ENCODE measurements at places on chromosomes 16 and 17. TPM values are rescaled to one million over a fixed set of nuclear protein-coding genes. Genes with fewer than 3 reads are reported as not detected.

DNA sequence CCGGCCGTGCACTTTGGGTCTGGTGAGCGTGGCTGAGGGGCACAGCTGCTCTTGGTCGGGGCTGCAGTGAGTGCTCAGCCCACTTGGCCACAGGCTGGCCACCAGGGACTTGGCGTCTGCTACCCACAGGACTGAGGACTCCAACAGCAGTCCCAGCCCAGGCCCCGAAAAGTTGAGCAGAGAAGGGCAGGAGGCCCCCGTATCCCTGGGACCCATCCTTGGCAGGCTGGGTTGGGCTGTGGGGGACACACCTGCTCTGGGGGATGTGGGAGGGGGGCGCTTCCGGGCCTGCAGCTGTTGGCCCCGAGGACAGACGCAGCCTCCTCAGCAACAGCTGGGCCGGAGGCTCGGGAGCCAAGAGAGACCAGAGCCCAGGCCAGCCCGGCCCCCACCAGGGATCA is 19.4 kb upstream of the SSTR5 start:
- H3K4me3 ChIP-seq, result no peak overlapping the region
- DNase-seq, result no peak
- H3K27me3 ChIP-seq, result no peaks in the 10 kb centered on the region
- H3K4me1 ChIP-seq, result no peaks in the 10 kb centered on the region
- H3K36me3 ChIP-seq, result no peaks in the 10 kb centered on the region

CES5A gene
- not detected for total RNA-seq

MFAP4 gene
- total RNA-seq, result not detected

DNA sequence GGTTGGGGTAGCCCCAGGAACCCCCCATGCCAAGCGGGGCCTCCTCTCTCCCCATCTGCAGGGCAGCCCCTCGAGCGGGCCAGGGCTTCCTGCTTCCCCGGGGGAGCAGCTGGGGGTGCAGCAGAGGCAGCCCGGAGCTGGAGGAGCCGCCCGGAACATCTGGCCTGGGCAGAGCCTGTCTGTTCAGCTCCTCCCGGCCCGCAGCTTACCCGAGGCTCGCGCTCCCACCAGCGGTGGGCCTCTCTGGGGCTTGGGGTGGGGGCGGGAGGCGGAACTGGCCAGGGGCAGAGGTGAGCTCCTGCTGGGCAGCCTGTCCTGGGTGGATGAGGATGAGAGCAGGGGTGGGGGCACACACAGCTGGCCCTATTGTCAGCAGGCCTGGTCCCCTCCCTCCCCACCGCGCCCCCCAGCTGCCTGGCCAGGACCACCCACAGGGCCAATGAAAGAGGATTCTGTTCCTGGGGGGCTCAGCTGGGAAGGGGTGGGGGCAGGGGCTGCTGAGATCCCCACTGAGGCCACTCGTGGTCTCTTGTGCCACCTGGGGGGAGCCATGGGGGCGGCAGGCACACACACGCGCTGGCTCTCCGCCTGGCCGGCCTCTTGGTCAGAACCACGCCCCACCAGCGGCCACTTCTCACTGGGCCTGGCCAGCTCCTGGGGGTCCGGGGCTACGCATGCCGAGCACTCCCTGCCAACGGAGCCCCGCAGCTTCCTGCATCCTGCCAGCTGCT is 34.7 kb downstream of the BAHCC1 start:
- H3K4me1 ChIP-seq, result peaks cover 16% of the 10 kb centered on the region
- DNase-seq, result no peak
- H3K4me3 ChIP-seq, result no peak overlapping the region
- no peaks in the 10 kb centered on the region for H3K36me3 ChIP-seq

NXPH3 gene
- not detected for total RNA-seq

STH gene
- not detected for total RNA-seq

GRCh38 chr16:78742501-78743283 is 643.2 kb downstream of the WWOX start:
- peaks cover 2% of the 10 kb centered on the region for H3K27me3 ChIP-seq
- peak overlapping the region; percentile 94 for H3K27ac ChIP-seq
- H3K4me1 ChIP-seq, result peaks cover 23% of the 10 kb centered on the region
- peaks cover 5% of the 10 kb centered on the region for H3K36me3 ChIP-seq
- peak; percentile 71 for DNase-seq
- H3K4me3 ChIP-seq, result peak overlapping the region; percentile 49

DNA sequence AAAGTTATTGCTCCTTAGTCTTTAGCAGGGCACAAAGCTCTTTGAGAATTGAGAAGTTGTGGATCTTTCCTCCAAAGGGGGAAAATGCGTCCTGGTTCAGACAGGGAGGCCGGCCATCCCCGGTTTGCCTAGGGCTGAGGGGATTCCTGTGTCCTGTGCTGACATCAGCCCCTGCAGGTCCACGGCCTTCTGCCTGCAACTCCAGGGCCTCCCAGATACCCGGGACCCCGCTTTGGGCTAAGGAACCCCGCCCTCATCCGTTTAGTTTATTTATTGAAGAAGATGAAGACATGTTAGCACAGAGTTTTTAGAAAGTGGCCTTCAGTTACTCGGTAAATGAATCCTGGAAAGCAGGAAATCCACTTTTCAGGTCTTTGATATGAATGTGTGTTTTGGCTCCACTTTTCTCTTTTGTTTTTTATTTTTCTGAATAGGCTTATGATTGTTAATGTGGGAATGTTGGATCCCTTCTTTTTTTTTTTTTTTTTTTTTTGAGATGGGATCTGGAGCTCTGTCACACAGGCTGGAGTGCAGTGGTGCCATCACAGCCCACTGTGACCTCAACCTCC is 65.6 kb downstream of the CRISPLD2 start:
- peaks cover 16% of the 10 kb centered on the region for H3K27me3 ChIP-seq
- H3K4me1 ChIP-seq, result no peaks in the 10 kb centered on the region
- no peak overlapping the region for H3K4me3 ChIP-seq
- H3K36me3 ChIP-seq, result no peaks in the 10 kb centered on the region
- no peak for DNase-seq

DNA sequence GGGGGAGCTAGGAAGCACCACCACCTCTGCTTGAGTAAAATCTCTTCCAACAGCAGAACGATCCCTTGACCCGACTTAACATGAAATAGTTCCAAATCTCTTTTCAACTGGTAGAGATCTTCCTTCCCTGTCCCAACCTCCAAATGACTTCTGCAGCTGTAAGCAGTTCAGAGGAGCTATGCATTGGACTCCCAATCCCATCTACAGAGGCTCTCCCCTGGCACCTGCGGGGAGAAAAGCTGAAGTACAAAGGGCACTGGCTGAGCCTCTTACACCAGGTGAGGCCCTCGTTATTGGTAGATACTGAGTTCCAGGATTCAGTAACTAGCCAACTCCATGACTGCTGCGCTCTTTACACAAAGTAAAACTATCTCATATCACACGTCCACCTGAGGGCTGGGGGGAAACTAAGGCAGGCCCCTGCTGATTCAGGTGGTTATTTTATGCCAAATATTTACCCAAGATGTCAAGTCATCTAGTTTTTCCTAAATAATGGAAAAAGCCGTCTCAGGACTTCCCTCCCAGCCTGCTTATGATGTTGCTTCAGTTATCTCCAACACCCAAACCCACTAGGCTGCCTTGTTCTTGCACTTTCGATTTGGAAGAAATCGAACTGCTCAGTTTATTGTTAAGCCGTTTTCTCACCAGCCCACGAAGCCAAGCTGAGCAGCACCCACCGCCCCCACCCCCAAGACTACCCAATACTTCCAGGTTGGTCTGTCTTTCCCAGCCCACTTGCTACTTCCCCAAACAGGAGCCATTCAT is 3.2 kb downstream of the ACTG1 start:
- peaks cover 18% of the 10 kb centered on the region for H3K4me1 ChIP-seq
- peak overlapping the region; percentile 95 for H3K4me3 ChIP-seq
- DNase-seq, result no peak
- H3K27me3 ChIP-seq, result peaks cover 4% of the 10 kb centered on the region
- peaks cover 43% of the 10 kb centered on the region for H3K36me3 ChIP-seq

DNA sequence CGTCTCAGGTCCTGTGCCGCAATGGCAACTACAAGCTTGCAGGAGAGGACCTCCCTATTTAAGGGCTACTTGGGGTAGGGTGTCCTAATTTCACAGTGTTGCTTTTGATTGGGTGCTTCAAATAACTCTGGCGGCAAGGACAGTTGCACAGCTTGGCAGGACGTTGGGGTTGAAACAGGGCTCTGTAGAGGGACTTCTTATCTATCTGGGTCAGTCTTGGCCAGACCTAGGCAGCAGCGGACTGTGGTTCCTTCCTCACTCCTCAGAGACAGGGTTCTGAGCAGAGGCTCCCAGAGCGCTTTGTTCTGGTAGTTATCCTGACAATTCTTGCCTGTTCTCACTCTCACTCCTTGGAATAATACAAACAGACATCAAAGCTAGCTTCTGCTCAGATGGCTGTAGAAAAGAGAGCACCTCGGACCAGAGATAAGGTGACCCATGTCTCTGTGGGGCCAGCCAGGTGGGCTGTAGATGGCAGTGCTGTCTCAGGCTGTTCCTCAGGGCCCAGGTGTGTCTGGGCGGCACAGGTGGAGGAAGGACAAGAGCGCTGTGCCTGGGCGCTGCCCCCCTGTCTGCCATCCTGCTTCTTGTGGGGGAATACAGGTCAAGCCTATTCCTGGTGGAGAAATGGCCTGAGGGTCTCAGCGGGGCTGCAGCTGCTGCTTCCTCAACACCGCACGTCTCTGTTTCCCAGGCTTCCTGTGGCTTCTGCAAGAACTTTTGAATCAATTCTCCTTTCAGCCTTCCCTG is 61.0 kb downstream of the PLD6 start:
- peak overlapping the region; percentile 68 for H3K27ac ChIP-seq
- H3K4me3 ChIP-seq, result no peak overlapping the region
- no peak for DNase-seq
- H3K27me3 ChIP-seq, result no peaks in the 10 kb centered on the region
- peaks cover 15% of the 10 kb centered on the region for H3K4me1 ChIP-seq

- peaks cover 9% of the 10 kb centered on the region for H3K36me3 ChIP-seq
- H3K4me1 ChIP-seq, result peaks cover 55% of the 10 kb centered on the region
- DNase-seq, result no peak
- no peak overlapping the region for H3K27ac ChIP-seq
Observed at GRCh38 chr17:77962348-77962747, 3.8 kb downstream of the TNRC6C start.

AATK gene
- 0.71 TPM for total RNA-seq

ACSM2A gene
- not detected for total RNA-seq

KIFC3 gene
- total RNA-seq, result not detected

ATP2C2 gene
- total RNA-seq, result not detected

DNA sequence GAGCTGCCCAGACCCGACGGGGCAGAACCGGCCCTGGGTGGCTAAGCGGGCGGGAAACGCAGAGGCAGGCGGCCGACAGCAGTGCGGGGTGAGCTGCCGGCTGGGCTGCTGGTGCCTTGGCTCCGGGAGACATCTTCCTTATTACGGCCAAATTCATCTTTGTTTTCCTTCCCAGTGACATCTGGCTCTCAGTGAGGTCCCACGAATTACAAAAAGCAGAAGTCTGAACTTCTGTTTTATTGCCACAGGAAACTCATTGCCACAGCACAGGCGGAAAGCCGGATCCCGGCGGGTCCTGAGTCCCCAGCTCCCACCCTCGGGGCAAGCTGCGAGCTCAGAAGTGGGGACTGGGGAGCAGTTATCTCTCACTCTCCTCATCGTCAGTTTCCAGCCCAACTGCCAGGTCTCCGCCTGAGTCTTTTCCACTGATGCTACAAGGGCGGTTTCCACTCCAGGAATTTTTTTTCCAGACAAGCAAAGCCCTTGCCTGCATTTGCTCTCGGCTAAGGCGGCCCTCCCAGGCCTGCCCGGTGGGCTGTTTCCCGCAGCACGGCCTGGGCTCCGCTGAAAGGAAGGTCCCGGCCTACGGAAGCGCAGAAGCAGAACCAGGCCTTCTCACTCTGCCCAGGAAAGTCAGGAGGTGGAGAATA is 40.3 kb downstream of the CBFA2T3 start:
- H3K4me3 ChIP-seq, result no peak overlapping the region
- H3K27me3 ChIP-seq, result peaks cover 35% of the 10 kb centered on the region
- no peaks in the 10 kb centered on the region for H3K36me3 ChIP-seq
- no peak overlapping the region for H3K27ac ChIP-seq

GRCh38 chr17:3485481-3486068 is 9.8 kb downstream of the ASPA start:
- no peak overlapping the region for H3K27ac ChIP-seq
- no peak overlapping the region for H3K4me3 ChIP-seq
- peaks cover 12% of the 10 kb centered on the region for H3K27me3 ChIP-seq
- DNase-seq, result no peak
- H3K36me3 ChIP-seq, result no peaks in the 10 kb centered on the region

GRCh38 chr17:72110231-72110941 is 10.4 kb upstream of the SOX9 start:
- no peaks in the 10 kb centered on the region for H3K4me1 ChIP-seq
- no peak overlapping the region for H3K27ac ChIP-seq
- H3K36me3 ChIP-seq, result no peaks in the 10 kb centered on the region
- H3K4me3 ChIP-seq, result no peak overlapping the region

DNA sequence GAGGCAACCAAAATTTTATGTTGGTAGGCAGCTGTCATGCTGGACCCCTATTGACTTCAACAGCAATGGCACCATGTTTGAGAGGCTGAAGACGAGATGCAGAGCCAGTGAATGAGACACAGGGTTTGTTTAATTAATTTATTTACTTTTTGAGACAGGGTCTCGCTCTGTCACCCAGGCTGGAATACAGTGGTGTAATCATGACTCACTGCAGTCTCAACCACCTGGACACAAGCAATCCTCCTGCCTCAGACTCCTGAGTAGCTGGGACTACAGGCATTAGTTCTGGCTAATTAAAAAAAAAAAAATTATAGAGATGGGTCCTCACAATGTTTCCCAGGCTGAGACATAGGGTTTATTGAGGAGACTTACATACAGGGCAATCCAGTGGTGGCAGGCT is 36.2 kb upstream of the PPM1D start:
- H3K4me3 ChIP-seq, result no peak overlapping the region
- H3K36me3 ChIP-seq, result no peaks in the 10 kb centered on the region
- H3K27me3 ChIP-seq, result peaks cover 3% of the 10 kb centered on the region
- no peak for DNase-seq

DNA sequence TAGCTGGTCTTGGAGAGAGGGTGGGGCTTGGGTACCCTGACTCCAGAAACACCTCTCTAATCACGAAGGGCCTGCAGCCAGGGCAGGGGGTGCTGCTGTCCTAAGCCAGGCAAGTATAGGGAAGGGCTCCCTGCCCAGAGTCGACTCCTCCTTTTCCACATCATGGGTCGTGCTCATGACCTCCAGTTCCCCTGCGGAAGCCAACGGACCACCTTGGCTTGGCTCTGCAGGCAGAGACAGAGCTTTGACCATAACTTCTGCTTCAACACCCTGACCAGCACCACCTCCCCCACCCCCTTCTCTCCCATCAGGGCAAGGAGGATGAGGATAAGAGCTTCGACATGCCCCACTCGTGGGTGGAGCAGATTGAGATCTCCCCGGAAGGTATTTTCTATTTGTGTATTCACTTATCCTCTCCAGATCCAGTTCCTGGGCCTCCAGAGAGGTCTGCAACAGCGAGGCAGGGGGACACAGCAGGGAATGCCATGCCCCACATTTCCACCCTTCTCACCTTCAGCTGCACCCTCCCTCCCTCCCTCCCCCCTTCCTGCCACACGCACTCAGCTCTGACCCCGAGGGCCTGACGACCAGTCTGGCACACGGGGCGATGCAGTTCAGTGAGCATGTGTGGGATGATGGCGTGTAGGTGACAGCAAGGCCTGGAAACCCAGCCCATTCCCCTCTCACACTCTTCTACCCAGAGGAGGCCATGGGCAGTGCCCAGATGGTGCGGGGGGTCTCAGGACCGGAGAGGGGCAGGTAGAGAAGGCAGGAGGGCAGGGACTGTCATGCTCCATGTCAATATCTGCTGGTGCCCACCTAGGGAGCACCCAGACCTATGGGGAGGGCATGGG is 14.0 kb upstream of the KATNB1 start:
- H3K4me3 ChIP-seq, result no peak overlapping the region
- H3K4me1 ChIP-seq, result peaks cover 4% of the 10 kb centered on the region
- no peaks in the 10 kb centered on the region for H3K36me3 ChIP-seq
- H3K27me3 ChIP-seq, result no peaks in the 10 kb centered on the region
- DNase-seq, result no peak

HSD17B1 gene
- total RNA-seq, result 0.53 TPM

KRT33A gene
- total RNA-seq, result not detected

NPIPA8 gene
- total RNA-seq, result 0.58 TPM
